ENCODE measurements at places on chromosomes 7 and 10.

GRCh38 chr7:19051767-19052375 lies 65.6 kb downstream of the TWIST1 start:
- DNase-seq = no peak

- DNase-seq = no peak
Observed at GRCh38 chr7:144991041-144991440, 155.2 kb upstream of the TPK1 start.

DNA sequence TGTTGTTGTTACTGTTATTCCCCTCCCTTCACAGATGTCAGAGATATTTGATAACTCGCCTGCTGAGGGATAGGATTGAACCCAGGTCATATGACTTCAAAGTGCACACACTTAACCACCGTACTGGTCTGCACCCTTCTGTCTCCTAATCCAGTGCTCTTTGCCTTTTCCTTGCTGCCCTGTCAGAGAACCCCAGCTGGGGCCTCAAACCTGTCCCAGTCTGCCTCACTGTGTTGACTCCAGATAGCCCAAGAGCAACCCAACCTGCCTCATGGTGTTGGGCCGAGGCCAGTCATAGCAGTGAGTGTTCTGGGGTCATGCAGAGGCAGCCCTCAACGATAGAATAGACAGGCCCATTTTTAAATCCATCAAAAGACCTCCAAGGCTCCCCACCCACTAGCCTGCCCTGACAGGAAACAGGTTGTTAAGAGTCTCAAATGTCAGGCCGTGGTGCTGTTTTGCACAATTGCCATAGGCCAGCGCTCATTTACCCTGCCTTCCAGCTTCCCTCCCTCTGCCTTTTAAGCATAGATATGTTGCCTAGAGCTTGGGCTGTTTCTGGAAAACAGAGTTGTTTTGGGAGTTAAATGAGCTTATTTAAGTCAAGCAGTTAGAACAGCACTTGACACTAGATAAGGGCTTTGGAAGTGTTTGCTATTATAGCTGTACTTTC lies 37.0 kb upstream of the PDCD4 start:
- no peak for DNase-seq

DNA sequence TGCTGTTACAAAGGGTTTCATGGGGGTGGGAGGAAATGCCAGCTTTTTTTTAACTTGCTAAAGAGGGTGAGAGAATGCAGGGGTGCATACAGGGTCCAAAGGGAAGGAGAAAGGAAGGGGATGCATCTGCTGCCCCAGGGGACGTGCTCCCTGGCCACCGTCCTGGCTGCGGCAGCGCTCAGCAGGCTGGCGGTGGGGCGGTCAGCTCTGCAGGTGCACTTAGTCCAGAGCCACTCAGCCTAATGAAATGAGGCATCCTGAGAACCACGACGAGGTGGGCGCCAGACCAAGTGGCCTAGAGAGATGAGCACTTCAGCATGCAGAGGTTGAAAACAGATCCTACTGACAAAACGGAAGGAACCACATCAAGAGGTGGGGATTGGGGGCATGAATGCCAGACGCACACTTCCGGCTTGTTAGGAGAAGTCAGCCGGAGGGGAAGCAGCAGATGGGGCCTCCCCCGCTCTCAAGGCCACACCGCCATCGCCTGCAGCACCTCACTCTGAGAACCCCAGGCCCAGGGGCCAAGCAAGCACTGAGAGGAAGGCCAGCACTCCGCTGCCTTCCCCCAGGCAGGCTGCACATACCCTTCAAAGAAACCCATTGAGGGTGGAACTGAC lies 94.5 kb downstream of the MAD1L1 start:
- DNase-seq = peak; percentile 52

DNA sequence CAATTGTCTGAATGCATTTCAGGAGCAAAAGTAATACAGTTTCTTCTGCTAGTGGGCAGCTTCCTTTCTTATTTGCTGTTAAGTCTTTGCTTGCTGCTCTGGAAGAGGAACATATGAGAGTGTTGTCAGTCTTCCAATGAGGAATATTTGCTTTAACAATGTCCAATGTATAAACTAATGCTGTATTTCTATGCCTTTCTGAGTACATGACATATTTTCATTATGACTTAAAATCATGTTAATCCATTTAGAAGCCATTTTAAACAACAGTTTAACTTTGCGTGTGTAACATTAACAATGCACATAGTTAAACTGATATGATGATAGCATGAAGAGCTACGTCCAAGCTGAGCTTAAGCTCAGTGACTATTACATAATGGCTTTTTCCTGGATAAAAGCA lies 933.4 kb upstream of the GHITM start:
- DNase-seq = no peak
